ENCODE measurements at places on chromosomes 4 and X.

DNA sequence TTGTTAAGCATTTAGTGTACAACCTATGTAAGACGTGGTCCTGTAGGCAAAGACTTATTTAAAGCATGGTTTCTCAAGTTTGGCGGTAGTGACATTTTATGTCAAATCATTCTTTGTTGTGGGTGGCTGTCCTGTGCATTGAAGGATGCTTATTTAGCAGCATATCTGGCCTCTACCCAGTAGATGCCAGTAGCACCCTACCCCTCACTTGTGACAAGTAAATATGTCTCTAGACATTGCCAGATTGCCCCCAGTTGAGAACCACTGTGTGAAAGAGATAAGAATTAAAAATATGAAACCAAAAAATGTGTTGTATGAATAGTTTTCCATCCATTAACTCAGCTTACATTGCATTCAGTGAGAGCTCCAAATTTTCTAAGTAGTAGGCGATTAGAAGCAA, 25.5 kb downstream of the MMAA start:
- DNase-seq: no peak

DNA sequence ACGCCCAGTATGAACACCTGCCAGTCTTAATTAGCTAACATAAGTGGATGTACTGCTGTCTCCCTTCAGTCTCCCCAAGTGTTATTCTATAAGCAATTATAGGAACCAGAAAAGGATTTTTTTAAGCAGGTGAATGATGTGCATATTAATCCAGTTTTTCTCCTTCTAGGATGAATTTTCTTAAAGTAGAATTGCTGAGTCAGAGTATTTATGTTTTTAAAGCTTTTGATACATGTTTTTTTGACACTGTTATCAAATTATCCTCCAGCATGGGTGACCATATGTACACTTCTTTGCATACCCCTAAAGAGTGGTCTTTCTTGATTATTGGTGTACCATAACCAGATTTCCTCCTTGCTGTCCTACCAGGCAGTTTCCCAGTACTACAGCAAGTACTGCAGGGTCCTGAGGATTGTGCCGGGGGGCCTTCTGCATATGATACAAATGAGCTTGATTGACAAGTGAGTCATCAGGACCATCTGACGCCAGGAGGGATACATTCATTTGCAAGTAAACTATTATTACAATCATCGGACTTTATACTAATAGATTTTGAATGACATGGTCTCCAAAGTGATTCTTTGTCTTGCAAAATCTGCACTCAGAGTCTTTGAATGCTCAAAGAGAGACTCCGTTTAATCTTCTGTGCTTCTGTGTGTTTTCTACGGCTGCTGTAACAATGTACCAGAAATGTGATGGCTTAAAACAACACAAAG, 10.7 kb upstream of the PCYT1B start:
- no peak for DNase-seq

DNA sequence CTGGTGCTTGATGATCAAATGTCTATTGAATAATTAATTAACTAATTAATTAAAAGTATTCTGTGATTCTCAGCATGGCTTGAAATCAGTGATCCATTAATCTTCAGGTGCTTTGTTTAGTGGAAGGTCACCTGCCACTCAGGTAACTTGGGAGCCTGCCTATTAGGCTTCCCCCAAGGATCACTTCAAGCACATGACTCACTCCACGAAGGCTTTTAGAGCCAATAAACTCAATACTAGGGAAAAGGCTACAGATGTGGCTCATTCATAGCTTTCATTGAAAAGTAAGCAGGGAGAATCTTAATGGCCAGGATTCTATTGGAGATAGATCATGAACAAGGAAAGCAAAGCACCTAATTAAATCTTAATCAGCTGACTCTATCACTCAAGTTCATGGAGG, 21.3 kb downstream of the AREG start:
- DNase-seq: no peak

DNA sequence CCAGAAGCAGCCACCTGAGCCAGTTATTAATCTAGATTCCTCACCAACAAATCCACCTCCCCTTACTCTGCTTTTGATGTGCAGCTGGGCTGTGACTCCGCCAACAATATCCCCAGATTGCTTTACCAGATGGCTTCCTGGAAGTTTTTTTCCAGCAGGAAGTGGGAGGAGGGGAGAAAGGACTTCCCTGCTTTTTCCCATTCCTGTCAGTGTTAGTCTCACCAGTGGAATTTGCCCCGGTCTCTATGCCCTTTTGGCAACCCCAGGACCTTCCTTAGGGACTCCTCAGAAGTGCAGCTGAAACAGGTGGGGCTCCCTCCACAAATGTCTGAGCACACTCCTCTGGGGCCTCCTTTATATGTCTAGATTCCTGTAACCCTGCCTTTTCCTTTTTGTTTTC, 465.2 kb upstream of the IGFBP7 start:
- peak; percentile 71 for DNase-seq

DNA sequence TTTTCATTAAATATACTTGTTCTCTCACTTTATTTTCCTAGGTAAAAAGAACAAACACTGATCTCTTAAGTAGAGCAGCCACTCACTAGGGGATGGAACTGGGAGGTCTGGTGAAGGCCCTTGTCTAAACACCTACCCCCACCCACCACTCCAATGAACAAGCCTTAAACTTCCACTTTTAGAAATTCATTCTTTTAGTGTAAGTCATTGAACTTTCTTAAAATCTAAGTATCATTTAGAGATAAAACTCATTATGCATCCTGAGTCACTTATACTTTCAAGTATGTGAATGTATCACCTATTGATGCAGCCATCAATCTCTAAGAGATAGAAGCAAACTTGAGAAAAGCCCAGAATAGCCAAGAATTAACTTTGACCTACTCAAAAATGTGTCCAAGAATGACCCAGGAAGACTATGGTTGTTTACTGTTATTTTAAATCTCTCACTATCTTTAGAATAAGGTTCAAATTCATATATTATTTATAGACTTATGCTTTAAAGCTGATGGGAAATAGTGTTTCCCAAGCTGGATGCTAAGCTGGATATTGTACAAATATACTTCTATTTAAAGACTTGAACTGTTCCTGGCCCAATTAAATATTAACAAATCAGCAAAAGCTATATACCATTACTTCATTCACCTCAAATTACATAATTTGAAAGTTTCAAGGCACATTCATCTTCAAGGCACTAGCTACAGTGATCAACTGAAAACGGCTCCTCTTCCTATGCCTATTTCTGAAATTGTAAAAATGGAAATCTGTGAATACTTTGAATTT, 49.5 kb downstream of the CAMK2D start:
- no peak for DNase-seq

DNA sequence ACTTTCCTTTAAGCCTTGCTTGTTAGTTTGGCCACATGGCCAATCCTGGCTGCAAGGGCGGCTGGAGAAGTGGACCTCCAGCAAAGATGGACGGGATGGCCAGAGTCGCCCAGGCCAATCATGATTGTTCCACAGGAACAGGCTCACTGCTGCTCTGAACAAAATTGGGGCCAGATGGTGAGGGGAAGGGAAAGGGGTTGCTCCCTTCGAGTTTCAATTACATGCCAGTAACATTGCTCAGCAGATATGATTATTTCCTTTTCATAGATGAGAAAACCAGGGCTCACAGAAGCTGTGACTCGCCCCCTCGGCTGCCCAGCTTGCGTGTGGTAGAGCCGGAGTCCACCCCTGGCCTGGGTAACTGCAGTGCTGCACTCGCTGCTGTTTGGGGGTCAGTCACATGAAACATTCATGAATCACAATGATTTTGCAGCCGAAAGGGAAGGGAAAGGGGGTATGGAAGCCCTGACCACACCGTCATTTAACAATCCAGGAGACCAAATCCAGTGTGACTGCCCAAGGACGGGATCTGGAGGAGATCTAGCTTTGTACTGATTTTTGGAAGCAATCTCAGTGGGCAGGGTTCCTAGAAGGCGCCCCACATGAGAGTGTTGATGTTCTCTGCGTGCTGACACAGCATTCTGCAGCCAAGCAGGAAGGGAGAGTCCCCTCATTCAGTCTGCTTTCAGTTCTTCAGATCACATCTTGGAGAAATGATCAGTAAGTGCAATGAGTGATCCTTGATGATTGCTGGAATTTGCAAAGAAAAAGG, 77.3 kb upstream of the MSX1 start:
- DNase-seq: no peak
